NCI-H526 treated with DMSO at 0.1 percent for 48 hours (cell line): ENCODE measurements at places on chromosomes 3 and 15.

GRCh38 chr3:161069511-161070251 is 35.5 kb downstream of the B3GALNT1 start:
- no peak for DNase-seq

GRCh38 chr3:144470666-144471065 is 499.0 kb downstream of the DIPK2A start:
- no peak for DNase-seq

- DNase-seq: no peak
Observed at GRCh38 chr3:127929818-127930413, 14.9 kb downstream of the KBTBD12 start.

- DNase-seq: no peak
Observed at GRCh38 chr15:98838387-98839259, 169.0 kb downstream of the PGPEP1L start.

DNA sequence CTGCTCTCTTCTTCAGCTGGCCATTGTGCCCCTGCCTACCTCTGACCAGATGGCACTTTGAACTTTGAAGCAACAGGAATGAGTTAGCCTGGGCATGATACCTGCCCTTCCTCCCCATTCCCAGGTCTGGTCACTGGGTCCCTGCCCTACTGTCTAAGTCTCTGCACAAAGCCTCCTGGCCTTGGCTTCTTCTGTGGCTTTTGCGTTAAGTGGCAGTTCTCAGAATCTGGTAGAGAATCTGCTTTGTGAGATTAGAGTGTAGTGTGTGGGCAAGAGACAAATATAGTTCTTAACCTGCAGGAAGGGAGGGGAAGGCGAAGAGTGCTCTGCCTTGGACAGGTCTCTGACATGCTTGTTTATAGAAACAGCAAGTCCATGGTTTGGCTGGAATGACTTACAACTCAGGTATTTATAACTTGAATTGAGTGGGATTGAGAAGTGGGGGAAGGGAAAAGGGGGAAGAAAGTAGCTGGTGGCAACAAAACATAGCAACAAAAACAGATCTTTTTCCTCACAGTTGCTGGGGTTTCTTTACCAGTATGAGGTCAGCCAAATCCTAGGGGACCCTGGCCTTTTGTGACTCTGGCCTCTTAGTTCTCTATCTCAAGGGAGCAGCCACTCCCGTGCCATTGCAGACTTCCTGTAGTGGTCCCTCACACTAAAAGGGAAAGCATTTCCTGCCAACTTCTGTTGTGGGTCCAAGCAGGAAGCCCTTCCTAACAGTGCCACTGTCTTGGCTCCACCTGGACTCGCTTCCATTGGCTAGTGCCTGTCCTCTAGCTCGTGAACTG is 16.7 kb downstream of the MAPKBP1 start:
- DNase-seq: no peak

- peak; percentile 3 for DNase-seq
Observed at GRCh38 chr15:80695911-80696661, 976 bp downstream of the ABHD17C start.

DNA sequence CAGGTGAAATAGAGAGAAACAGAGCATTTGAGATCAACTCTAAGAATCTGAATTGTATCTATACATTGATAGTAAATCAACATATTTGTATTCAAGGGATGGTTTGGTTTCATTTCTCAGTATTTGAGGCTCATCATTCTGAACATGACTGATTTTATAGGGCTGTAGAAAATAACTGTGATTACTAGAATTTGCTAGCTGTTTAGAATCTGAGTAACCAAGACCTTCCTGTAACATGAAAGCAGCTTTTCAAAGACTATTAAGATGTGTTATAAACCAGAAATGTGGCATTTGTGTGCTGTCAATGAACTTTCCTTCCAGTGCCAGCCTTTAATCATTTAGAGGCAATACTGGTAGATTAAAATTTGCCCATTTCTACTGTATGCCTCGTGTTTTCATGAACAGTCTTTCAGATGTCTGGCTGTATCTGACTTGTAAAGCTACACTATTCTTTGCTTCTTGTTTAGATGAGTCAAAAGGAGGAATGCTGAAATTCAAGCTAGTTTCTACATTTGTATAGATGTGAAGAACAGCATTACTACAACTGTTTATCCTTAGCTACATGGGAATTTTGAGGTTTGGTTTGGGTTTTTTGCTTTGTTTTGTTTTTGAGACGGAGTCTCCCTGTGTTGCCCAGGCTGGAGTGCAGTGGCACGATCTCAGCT is 137.3 kb upstream of the BHLHE40 start:
- no peak for DNase-seq

GRCh38 chr15:74383695-74384565 is 16.5 kb upstream of the CYP11A1 start:
- DNase-seq: no peak
